ENCODE measurements at places on chromosomes 1 and 21.

DNA sequence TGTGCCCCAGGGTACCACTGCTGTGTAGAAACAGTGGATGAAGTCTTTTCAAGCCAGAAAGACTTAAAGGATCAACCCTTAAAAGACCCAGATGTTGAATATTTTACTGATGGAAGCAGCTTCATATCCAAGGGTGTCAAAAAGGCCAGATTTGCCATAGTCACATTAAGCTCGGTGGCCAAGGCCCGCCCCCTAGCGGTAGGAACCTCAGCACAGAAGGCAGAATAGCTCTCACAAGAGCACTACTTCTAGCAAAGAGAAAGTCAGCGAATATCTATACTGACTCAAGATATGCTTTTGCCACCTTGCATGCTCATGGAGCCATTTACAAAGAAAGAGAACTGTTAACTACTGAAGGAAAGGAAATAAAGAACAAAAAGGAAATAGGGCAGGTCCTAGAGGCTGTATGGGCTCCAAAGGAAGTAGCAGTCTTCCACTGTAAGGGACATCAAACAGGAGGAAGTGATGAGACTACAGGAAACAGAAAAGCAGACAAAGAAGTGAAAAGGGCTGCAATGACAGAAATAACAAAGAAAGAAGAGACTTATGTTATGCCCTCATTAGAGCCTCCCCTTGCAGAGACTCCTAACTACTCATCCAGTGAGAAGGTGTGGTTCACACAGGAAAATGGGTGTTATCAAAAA, 90.5 kb downstream of the LIPI start:
- ATAC-seq, result peak; percentile 60

GRCh38 chr1:151849126-151849525, 4.4 kb downstream of the THEM5 start:
- no peak for ATAC-seq

GRCh38 chr1:56533621-56534020, 45.7 kb downstream of the PLPP3 start:
- no peak for ATAC-seq

DNA sequence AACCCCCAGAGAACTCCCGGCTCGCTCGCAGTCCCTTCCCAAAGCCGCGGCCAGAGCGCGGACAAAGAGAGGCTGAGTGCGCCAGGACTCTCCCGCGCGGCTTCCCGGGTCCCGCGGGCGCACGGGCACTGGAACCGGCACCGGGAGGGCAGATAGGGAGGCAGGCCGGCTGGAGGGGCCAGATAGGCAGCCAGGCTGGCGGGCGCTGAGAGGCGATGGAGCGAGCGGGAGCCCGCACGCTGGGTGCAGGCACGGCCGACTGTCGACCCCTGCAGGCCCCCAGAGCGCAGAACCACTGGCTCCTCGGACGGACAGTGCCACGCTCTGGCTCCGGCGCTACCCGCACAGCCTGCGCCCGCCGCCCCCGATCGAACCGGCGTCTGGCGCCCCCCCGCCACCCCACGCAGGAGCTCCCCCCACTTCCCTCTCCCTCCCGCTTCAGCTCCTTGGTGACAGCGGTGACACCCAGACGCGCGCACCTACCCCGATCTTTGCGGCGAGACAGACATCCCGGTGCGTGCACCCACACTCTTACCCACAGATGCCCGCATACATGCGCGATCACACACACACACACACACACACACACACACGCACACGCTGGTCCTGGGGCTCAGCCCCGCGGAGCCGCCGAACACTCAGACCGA, 534 bp downstream of the SLC6A9 start:
- ATAC-seq, result peak; percentile 24

DNA sequence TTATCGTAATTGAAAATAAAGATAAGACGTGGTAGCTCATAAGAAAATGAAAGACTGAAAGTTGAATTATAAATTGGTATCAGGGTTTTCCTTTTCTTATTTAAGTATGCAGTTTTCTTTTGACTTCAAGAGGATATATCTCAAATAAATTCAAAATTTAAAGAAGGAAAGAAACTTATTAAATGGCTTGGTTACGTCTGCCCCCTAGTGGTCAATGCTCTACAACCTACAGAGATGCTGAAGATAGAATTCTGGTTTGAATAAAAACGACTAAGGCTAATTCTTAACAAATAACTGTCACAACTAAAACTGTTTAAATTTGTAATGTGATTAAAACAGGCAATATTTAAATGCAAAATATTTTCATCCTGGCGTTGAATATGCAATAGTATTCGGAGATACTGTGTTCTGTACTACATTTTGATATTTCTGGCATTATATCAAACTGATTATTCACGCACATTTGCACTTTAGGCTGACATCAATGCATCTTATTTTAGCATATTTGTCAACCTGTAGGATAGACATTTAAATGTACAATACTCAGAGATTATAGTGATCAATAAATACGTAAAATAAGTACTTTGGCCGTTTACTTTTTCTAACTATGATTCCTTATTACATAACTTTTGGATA, 26.8 kb downstream of the IFI44 start:
- ATAC-seq, result peak; percentile 45

DNA sequence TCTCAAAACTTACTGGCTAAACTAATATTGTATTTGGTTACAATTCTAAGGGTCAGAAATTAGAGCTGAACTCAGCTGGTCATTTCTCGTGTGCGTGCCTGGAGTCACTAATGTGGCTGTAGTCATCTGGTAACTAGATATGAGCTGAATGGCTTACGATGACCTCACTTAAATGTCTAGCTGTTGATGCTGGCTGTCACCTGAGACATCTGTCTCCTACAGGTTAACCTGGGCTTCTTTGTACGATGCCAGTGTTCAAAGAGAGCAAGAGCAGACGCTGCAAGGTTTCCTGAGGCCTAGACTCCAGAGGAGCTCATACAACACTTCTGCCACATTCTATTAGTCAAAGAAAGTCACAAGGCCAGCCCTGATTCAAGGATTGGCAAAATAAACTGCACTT, 17.1 kb upstream of the ALG6 start:
- ATAC-seq, result no peak

DNA sequence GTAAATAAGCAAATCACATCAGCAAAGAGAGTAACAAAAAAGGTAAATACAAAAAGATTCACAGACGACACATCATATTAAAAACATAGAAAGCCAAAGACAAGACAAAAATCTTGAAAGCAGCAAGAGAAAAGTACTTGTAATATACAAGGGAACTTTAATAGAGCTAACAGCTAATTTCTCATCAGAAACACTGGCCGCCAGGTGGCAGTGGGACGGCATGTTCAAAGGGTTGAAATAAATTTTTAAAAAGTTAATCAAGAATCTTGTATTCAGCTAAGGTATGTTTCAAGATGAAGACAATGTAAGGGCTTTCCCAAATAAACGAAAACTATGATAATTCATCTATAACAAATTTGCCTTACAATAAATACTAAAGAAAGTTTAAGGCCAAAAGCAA, 358.1 kb downstream of the LRRIQ3 start:
- no peak for ATAC-seq

- no peak for ATAC-seq
Observed at GRCh38 chr21:27817074-27817473, 850.2 kb upstream of the ADAMTS5 start.

DNA sequence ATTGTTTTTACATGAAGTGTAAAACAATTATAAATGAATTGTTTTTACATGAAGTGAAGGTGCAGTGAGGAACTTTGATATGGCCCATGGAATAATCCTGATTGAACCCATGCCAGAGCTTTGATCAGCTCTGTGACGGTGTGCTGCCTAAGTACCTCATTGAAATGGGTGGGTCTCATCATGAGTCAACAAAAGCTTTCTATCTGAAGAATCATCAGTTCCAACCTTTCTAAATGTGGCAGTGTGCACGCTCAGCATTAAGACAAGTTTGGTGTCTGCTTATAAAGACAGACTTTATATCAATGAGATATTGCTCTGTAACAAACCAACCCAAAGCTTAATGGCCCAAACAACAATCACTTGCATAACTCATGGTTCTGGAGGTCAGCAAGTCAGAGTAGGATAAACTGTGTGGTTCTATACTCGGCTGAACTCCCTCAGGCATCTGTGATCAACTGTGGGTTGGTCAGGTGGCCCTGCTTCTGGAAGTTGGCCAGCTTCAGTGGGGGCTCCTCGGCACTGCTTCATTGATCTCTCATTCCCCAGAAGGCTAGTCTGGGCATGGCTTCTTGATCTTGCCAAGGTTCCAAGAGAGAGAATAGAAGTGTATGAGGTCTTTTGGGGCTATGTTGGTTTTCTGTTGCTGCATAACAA, 258.0 kb downstream of the LTN1 start:
- ATAC-seq, result no peak

DNA sequence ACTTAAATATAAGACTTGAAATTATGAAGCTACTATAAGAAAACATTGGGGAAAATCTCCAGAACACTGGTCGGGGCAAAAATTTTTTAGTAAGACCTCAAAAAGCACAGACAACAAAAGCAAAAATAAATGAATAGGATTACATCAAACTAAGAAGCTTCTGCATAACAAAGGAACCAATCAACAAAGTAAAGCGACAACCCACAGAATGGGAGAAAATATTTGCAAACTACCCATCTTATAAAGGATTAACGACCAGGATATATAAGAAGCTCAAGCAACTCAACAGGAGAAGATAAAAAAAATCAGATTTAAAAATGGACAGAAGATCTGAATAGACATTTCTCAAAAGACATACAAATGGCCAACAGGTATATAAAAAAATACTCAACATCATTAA, 19.1 kb downstream of the UCHL5 start:
- ATAC-seq, result no peak

GRCh38 chr1:218526198-218526580, 181.1 kb downstream of the TGFB2 start:
- no peak for ATAC-seq

DNA sequence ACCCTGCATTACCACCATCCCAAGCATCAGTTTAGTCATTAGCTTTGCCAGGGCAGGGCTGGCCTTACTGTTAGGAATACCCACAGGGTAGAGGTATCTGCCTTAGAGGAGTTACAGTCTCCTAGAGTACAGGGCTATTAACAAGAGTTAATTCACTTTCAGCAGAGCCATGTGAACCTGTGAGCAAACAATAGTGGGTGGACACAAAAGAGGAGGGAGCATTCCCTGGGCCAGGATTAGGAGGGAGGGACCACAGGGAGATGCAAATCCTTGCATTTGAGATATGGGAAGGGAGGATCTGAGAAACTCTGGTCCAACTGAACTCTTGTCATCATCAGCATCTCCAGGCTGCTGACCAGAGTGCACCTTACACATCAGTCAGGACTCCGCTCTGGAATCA, 51.1 kb upstream of the IGSF21 start:
- no peak for ATAC-seq

DNA sequence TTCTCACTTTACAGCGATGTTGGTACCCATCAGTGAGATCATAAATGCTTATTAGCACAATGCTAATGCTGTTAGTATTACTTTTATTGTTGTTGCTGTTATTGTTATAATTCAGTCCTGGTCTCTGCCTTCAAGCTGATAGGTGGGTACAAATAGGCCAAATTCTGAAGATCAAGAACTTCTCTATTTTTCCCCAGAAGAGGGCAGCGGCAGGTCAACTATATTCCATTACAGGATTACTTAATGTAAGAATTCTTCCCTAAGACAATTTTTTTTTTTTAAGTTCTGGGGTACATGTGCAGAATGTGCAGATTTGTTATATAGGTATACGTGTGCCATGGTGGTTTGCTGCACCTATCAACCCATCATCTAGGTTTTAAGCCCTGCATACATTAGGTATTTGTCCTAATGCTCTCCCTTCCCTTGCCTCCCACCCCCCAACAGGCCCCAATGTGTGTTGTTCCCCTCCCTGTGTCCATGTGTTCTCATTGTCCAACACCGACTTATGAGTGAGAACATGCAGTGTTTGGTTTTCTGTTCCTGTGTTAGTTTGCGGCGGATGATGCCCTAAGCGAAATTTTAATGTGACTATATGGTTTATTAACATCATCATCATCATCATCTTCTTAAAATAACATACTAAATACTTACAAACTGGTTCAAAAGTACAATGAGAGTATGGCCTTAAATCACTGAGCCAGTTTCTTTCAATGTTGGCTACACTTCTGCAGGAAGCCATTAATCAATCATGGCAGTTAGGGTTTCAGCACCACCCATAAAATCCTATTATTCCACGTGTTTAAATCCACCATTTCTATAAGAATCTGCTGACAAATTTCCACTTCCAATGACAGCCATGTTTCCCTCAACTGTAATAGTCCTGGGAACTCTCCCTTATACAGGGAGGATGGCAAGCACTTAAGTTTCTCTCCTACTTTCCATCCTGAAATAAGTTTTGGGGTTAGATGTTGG, 19.2 kb downstream of the SLC19A2 start:
- ATAC-seq, result no peak

DNA sequence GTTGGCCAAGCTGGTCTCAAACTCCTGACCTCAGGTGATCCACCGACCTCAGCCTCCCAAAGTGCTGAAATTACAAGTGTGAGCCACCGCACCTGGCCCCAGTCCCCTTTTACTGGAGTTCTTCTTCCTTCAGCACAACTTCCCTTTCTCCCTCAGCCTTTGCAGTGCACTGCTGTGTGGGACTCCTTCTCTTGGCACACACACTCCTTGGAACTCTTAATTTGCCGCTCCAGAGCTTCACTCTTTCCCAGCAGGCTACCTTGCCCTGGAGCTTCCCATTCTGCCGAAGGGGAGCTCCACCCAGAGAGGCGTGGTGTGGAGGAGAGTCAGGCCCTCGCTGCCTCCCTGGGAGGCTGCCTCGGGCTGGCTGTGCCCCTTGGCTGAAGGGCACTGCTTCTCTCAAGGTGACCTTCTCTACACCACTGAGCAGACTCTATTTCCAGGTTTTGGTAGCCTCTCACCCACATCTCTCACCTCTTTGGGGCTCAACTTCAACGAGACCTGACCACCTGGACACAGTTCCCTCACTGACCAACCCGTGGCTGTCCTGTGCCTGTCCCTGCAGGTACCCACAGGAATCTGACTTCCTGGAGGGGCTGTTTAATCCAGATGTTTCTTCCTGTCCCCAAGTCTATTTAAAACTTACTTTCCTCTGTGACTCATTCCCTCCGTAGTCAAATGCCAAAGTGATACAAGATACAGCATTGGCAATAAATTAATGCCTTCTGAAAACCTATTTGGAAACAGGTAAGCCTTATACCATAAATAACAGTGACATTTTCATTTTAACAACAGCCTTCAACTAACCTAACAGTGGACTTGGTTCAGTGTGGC, 227.3 kb upstream of the KIAA0040 start:
- no peak for ATAC-seq

DNA sequence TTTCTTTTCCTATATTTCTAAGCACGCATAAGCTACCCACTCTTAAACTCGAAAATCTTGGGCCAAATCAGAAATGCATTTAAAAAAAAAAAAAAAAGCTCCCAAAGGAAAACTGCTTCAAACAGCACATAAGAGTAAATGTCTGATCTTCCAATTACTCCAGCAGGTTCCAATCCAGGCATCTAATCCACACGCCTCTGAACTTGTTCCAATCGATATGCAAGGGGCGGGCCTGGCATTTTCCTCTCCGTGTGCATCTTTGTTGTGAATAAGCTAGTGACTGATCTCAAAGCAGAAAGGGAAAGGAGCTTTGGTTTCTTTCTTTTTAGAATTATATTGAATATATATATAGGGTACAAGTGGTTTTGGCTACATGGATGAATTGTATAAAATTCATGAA, 365.5 kb downstream of the PRDM2 start:
- ATAC-seq, result no peak

Measured in activated T-helper 17 cell treated with anti-CD3 and anti-CD28 coated beads, Interleukin-2, amount 50 U/mL, for 72 hours (primary cell).